ENCODE measurements at places on chromosomes 5 and 9.

DNA sequence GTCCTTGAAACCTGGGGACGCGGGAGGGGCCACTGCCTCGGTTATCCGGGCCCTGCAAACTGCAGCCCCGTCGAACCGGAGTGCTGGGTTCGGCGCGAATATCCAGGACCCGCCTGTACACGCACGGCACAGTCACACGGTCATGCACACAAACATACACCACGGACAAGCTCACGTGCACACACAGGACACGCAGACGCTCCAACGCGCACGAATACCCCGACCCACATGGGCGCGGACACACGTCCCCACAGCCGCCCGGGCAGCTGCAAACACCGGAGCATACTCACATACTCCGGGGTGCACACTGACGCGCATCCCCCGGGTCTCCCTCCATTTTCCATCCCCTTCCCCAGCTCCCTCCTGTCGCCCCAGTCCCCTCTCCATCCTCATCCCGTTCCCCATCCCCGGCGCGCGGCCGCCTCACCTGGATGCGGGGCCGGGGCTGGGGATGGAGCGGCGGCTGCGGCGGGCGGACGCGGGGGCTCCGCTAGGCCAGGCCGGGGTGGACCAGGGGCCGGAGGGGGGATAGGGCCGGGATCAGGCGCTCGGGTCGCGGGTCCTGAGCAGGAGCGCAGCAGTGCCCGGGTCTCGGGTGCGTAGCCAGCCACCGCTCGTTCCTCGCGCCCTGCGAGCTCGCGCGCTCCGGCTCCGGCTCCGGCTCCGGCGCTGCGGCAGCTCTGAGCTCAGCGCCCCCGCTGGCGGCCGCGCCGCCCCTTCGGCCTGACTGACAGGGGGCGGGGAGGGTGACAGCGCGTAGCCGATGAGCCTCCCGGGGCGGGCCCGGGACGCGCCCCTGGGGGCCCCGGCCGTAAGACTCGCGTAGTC lies at the start of the genes EIF4E1B and SNCB:
EIF4E1B (plus strand) TSS at position 823 of the 828 bp plus-strand sequence. CDS start 12,113 bp downstream, outside the sequence.
SNCB (minus strand) TSS at position 682 of the 828 bp plus-strand sequence. CDS start 880 bp downstream, outside the sequence.
- DNase-seq, result peak; percentile 17

GRCh38 chr5:36897616-36898015 lies 21.0 kb downstream of the NIPBL start:
- no peak for DNase-seq

- no peak for DNase-seq
Measured at GRCh38 chr5:173778784-173779304, 109.3 kb upstream of the CPEB4 start.

- DNase-seq, result no peak
Measured at GRCh38 chr5:68740226-68740910, 353.4 kb upstream of the SLC30A5 start.

- DNase-seq, result no peak
Measured at GRCh38 chr9:112408819-112409218, 28.9 kb downstream of the HSDL2 start.

GRCh38 chr9:126151031-126151685 lies 175.5 kb upstream of the MVB12B start:
- no peak for DNase-seq

DNA sequence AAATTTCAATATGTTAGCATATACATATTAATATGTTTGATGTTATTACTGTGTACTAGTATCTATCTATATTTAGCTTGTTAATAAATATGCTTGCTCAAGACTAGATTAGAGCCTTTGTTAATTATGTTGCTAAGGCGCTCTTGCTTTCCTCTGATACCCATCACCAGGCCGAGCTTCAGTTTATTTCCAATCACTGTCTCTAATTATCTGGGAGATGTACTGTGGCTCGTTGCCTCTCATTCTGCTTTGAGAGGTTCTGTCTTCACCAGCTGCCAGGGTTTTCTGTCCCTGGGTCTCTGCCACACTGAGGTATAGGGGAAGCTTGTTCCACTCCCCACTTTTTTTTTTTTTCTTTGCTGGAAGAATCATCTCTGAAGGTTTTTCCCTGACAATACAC lies 21.0 kb upstream of the TAF11L2 start:
- no peak for DNase-seq

All from T1000 (cell line).